Stimulated activated CD8-positive, alpha-beta memory T cell treated with anti-CD3 and anti-CD28 coated beads, Interleukin-4, amount 100 ng/mL, for 4 hours (primary cell): ENCODE measurements at places on chromosomes 6 and 20.

- no peak for DNase-seq
Measured at GRCh38 chr6:137625808-137626207, 131.6 kb upstream of the OLIG3 start.

GRCh38 chr20:44614525-44614924, 32.1 kb downstream of the PKIG start:
- DNase-seq: no peak

GRCh38 chr20:20414640-20415220, 46.8 kb downstream of the INSM1 start:
- DNase-seq: no peak

DNA sequence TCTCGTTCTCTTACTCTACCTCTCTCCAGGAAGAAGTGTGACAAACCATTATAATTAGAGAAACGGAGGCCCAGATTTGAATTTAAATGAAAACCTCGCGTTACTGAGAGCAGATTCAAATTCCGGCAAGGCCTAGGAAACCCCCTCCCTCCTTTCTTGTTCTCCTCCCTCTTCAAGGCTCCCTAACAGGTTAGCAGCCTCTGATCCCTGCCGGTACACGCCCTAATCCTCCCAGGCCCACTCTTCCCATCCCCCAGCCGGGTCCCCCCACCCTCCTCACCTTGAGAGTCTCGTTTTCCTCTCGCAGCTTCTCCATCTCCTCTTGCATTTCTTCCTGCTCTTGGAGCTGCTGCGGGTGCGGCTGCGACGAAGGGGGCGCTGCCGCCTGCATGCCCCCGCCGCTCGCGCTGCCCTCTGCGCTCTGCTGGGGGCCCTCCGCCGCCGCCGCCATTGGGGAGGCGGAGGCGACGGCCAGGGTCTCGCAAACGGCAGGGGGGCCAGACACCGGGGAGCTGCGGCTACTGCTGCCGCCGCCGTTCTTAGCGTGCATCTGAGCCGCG, 3.8 kb downstream of the MTCL3 start:
- no peak for DNase-seq

- DNase-seq: no peak
Measured at GRCh38 chr20:36344517-36345132, 38.5 kb downstream of the DLGAP4 start.
